GM12878 (cell line): ENCODE measurements at places on chromosomes 12 and 14. TPM values are rescaled to one million over a fixed set of nuclear protein-coding genes. Genes with fewer than 3 reads are reported as not detected.

- H3K36me3 ChIP-seq = no peaks in the 10 kb centered on the region
- H3K27me3 ChIP-seq = no peaks in the 10 kb centered on the region; the same call in 1 of the 2 replicates
Observed at GRCh38 chr12:22856178-22856577, 231.2 kb downstream of the ETNK1 start.

GRCh38 chr12:2288875-2289274 lies 236.1 kb downstream of the CACNA1C start:
- H3K36me3 ChIP-seq = no peaks in the 10 kb centered on the region
- no peak overlapping the region for H3K4me3 ChIP-seq
- DNase-seq = no peak
- no peaks in the 10 kb centered on the region for H3K27me3 ChIP-seq
- H3K4me1 ChIP-seq = no peaks in the 10 kb centered on the region

- no peaks in the 10 kb centered on the region for H3K36me3 ChIP-seq
- H3K4me3 ChIP-seq = 0 out of 2 replicates have a peak overlapping the region, but pooled peaks have one; percentile 59
- DNase-seq = no peak
- H3K4me1 ChIP-seq = peaks cover 6% of the 10 kb centered on the region
Observed at GRCh38 chr14:89040080-89040459, 215.6 kb downstream of the TTC8 start.

GRCh38 chr12:132222096-132222807 lies 78.0 kb downstream of the NOC4L start:
- no peaks in the 10 kb centered on the region for H3K27me3 ChIP-seq
- H3K4me1 ChIP-seq = no peaks in the 10 kb centered on the region
- peak; percentile 8 for DNase-seq
- H3K27ac ChIP-seq = no peak overlapping the region
- no peaks in the 10 kb centered on the region for H3K36me3 ChIP-seq
- H3K4me3 ChIP-seq = no peak overlapping the region

GRCh38 chr12:50287271-50287670 lies 4.0 kb upstream of the LIMA1 start:
- H3K4me3 ChIP-seq = no peak overlapping the region
- no peaks in the 10 kb centered on the region for H3K27me3 ChIP-seq
- no peak for DNase-seq
- no peaks in the 10 kb centered on the region for H3K36me3 ChIP-seq
- H3K4me1 ChIP-seq = peaks cover 10% of the 10 kb centered on the region
- H3K27ac ChIP-seq = no peak overlapping the region

DNA sequence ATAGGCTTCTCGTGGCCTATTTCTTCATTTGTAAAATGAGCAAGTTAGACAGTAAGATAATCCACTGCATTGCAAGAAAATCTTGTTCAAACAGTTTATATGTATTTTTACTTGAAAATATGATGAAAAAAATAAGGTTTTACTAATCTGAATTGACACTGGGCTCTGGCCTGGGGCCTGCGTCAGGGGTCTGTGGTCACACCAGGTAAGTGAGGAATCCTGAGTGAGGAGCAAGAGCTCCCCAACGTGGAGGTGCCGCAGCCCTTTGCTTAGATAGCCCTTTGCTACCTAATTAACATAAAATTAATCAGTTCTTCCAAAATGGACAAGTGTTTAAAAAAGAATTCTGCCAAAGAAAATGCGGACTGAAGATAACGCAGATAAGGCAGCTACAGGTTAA lies 39.1 kb upstream of the STAB2 start:
- no peak overlapping the region for H3K27ac ChIP-seq
- H3K27me3 ChIP-seq = no peaks in the 10 kb centered on the region
- H3K4me1 ChIP-seq = peaks cover 4% of the 10 kb centered on the region
- DNase-seq = no peak
- no peak overlapping the region for H3K4me3 ChIP-seq
- H3K36me3 ChIP-seq = no peaks in the 10 kb centered on the region

- H3K36me3 ChIP-seq = no peaks in the 10 kb centered on the region; the same call in 1 of the 2 replicates
- H3K4me1 ChIP-seq = no peaks in the 10 kb centered on the region
- no peak overlapping the region for H3K4me3 ChIP-seq
- H3K27ac ChIP-seq = no peak overlapping the region
Observed at GRCh38 chr12:105318651-105319483, 11.6 kb upstream of the C12orf75 start.

DNA sequence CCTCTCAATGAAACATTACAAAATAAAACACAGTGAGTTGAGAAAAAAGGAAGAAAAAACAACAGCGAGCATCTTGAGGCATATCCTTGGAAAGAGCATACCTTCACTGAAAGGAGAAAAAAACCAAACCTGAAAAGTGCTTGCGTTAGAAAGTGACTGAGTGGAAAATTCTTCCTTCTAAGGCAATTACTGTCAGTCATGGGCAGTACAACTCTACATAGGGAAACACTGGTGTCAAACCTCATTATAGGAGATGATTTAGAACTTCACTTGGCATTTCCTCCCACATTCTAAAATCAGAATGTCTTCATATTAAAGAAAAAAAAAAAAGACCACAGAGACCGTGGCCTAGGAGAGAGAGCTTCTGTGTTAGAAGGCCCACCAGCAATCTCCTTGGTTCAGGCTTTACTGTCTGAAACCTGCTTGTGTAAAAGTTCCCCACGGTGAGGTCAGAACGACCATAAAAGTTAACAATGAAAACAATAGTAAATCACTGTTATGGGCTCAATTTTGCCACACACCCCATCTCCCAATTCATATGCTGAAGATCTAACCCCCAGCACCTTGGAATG lies 91.1 kb upstream of the CRY1 start:
- DNase-seq = no peak
- no peak overlapping the region for H3K4me3 ChIP-seq
- no peak overlapping the region for H3K27ac ChIP-seq
- no peaks in the 10 kb centered on the region for H3K4me1 ChIP-seq
- no peaks in the 10 kb centered on the region for H3K36me3 ChIP-seq

DNA sequence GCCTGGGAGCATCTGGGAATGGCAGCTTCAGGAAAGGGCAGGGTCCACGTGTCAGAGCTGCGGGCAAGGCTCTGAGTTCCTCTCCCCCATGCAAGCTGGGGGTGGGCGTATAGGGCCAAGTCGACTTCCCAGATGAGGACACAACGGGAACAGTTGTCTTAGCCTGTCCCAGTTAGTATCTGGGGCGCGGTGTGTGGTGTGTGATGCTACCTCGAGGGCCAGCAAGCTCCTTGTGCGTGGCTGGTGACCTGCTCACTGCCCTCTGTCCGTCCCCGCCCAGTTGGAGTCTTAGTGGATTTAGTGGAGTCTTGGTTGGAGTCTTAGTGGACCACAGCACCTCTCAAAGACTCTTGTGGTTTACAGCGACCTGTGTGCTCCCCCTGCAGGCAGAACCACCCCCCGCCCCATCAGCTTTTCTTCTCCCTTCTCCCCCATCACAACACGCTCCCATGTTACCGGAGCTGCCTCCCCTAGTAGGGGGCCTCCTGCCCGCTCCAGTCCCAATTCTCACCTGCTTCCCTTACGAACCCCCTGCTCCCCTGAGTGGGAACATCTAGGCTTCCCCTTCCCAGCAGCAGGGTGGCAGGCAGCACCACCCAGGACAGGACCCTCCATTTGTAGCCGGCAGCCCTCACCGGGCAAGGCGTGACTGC lies 8.7 kb downstream of the ASPG start:
- no peak overlapping the region for H3K27ac ChIP-seq
- no peak overlapping the region for H3K4me3 ChIP-seq
- no peaks in the 10 kb centered on the region for H3K36me3 ChIP-seq
- no peaks in the 10 kb centered on the region for H3K4me1 ChIP-seq
- no peaks in the 10 kb centered on the region for H3K27me3 ChIP-seq

GRCh38 chr12:116784238-116784612 lies 46.1 kb downstream of the RNFT2 start:
- DNase-seq = no peak
- peaks cover 9% of the 10 kb centered on the region; the same call in 1 of the 2 replicates for H3K36me3 ChIP-seq
- H3K4me3 ChIP-seq = no peak overlapping the region
- H3K27me3 ChIP-seq = no peaks in the 10 kb centered on the region
- H3K4me1 ChIP-seq = no peaks in the 10 kb centered on the region

DNA sequence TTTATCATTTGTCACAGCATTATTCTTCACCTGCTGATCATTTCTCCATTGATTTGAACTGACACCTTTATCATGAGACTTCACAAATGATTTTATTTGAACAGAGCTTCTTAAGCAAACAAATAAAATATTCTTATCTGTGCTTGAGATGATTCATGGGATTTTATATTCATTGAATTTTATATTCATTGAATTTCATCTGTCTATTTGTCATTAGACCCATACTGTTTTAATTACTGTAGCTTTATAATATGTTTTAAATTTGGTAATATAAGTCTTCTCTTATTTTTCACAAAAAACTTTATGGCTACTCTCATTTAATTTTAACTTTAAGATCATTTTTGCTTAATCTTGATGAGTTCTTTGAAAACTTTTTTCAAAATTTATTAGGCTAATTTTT lies 777.4 kb upstream of the TBX3 start:
- H3K27me3 ChIP-seq = no peaks in the 10 kb centered on the region
- no peaks in the 10 kb centered on the region for H3K4me1 ChIP-seq
- H3K4me3 ChIP-seq = no peak overlapping the region
- no peak overlapping the region for H3K27ac ChIP-seq
- no peaks in the 10 kb centered on the region for H3K36me3 ChIP-seq
- DNase-seq = no peak

GRCh38 chr14:74618078-74618952 lies 6.3 kb upstream of the LTBP2 start:
- no peaks in the 10 kb centered on the region; the same call in 1 of the 2 replicates for H3K27me3 ChIP-seq
- H3K4me3 ChIP-seq = no peak overlapping the region
- DNase-seq = no peak
- H3K27ac ChIP-seq = no peak overlapping the region
- H3K36me3 ChIP-seq = no peaks in the 10 kb centered on the region

Gene RHEBL1
- 7.2 and 7.9 TPM in 2 replicates for total RNA-seq

Gene PTPRO
- 2.4 and 4.3 TPM in 2 replicates for total RNA-seq

Gene TSPAN19
- not detected in 2 replicates for total RNA-seq

Gene HELB
- 5.8 and 6.4 TPM in 2 replicates for total RNA-seq
